ENCODE measurements at places on chromosomes 6 and 20.

GRCh38 chr6:7147051-7147671 is 39.4 kb downstream of the RREB1 start:
- no peak for DNase-seq

DNA sequence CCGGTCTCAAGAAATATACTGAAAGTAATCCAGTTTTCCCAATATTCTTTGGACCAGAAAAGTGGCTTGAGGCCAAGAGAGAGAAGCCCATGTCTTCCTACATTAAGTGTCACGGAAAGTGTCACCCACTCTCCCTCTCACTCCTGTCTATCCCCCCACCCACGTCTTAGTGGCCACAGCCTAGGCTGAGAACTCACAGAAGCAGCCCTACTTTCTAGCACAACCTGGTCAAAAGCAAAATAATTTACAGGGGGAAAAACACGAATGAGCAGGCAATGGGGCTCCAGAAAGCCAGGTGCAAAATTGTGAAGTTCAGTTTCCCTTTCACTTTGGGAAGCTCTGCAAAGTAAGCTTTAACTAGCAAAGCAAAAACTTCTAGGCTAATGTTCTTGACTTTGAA is 118.0 kb downstream of the OPRM1 start:
- DNase-seq = no peak

DNA sequence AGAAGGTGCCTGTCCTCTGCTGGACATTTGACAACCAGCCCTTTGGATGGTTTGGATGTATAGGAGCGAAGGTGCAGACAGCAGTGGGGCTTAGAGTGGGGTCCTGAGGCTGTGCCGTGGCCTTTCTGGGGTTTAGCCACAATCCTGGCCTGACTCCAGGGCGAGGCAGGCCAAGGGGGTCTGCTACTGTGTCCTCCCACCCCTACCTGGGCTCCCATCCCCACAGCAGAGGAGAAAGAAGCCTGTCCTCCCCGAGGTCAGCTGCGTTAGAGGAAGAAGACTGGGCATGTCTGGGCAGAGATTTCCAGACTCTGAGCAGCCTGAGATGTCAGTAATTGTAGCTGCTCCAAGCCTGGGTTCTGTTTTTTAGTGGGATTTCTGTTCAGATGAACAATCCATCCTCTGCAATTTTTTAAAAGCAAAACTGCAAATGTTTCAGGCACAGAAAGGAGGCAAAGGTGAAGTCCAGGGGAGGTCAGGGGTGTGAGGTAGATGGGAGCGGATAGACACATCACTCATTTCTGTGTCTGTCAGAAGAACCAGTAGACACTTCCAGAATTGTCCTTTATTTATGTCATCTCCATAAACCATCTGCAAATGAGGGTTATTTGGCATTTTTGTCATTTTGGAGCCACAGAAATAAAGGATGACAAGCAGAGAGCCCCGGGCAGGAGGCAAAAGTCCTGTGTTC is 1.3 kb upstream of the CDKN1A start:
- no peak for DNase-seq

GRCh38 chr6:116450185-116450710 is 10.9 kb upstream of the CALHM6 start:
- DNase-seq = no peak

DNA sequence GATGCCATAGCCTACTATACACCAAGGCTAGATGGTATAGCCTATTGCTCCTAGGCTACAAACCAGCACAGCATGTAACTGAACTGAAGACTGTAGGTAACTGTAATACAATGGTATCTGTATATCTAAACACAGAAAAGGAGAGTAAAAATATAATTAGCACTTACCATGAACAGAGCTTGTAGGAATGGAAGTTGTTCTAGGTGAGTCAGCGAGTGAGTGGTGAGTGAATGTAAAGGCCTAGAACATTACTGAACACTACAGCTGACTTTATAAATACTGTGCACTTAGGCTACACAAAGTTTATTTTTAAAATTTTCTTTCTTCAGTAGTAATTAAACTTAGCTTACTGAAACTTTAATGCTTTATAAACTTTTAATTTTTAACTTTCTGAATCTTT is 129.5 kb downstream of the BTBD9 start:
- no peak for DNase-seq

DNA sequence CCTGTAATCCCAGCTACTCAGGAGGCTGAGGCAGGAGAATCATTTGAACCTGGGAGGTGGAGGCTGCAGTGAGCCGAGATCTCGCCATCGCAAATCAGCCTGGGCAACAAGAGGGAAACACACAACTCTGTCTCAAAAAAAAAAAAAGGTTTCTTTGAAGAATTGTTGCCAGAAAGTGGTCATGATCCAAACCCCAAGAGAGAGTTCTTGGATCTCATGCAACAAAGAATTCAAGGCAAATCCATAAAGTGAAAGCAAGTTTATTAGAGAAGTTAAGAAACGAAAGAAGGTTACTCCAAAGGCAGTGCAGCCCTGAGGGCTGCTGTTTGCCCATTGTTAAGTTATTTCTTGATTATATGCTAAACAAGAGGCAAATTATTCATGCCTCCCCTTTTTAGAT is 14.5 kb upstream of the KIFC1 start:
- DNase-seq = no peak

DNA sequence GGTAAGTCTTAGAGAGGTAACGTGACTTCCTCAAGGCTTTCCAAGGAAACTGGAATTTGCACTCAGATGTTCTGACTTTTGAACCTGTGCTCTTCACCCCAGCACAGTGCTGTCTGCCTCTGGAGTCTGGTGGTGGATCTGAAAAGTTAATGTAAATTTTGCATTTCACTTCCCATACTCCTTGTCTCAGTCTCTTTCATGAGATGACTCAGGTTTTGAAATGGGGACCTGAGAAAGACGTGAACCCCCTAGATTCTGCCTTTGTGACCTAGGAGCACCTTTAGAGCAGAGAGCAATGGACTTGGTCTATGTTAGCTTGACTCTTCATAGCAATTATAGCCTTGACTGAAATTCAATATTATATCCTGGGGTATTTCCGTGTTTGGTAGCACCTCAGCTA is 223.0 kb downstream of the QKI start:
- DNase-seq = no peak

DNA sequence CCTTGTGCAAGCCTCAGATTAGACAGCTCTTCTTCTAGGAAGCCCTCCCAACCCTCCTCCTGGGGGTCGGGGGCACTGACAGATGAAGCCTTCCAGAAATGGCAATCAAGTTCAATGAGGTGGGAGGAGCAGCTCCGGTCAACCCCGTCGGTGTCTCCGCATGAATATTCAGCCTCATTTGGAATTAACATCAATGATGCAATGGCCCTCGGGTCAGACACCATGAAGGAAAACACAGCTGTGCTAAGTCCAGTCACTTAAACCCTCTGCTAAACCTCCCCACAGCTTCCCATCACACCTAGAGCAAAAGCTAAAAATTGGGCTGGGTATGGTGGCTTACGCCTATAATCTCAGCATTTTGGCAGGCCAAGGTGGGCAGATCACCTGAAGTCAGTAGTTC is 36.5 kb downstream of the ZNF217 start:
- DNase-seq = no peak
